Nucleus accumbens (tissue), 56 donors: ENCODE measurements at places on chromosomes 2 and 18.

DNA sequence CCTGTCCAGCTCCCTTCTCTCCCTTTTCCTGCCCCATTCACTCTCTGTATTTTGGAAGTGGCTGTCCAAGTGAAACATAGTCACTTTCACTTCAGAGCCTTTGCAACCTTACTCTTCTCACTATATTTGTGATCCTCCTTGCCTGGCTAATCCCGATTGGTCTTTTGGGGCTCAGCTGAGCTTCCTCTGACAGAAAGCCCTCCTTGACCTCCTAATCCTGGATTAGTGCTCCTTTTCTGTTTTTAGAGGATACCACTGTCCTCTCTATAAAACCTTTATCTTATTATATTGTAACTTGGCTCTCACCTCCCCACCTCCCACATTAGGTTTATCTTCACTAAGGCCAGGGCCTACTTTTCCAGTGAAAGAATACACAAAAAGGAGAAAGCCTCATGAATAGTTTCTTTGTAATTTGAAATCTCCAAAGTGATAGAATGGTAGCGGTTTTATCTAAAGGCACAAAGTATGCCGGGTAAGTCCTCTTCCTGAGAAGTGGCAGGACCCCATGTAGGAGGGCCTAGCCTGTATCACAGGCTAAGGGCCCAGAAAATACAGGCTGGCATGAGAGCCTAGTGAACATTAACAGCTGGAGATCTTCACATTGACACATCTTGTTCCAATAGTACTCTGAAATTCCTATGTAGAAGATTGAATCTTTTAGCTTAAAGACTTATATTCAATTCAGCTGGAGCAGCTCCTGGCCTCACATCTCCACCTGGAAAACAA is 83.1 kb upstream of the GAREM1 start:
- no peak for DNase-seq

DNA sequence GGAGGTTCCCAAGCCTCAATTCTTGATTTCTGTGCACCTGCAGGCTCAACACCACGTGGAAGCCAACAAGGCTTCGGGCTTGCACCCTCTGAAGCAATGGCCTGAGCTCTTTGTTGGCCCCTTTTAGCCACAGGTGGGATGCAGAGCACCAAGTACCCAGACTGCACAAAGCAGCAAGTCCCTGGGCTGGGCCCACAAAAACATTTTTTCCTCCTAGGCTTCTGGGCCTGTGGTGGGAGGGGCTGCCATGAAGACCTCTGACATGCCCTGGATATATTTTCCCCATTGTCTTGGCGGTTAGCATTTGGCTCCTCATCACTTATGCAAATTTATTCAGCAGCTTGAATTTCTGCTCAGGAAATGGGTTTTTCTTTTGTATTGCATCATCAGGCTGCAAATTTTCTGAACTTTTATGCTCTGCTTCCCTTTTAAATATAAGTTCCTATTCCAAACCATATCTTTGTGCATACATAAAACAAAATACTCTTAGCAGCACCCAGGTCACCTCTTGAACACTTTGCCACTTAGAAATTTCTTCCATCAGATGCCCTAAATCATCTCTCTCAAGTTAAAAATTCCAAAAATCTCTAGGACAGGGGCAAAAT is 9.0 kb upstream of the MATN3 start:
- no peak for DNase-seq

DNA sequence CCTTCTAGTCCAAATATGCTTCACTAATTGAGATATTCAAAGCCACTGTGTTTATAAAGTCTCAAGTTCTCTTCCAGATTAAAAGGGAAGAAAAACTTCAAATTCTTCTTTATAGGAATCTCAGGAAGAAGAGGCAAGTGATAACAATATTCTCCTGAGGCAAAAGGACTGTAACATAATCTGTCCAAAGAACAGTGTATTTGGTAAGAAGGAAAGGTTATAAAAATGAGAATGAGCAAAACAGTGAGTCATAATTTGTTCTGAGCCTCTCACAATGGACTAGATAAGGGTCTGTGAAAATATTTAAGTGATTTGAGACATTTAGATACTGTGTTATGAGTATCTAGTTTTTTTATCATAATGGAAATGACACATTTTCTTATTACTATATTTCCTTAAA is 44.3 kb downstream of the SNRPD1 start:
- DNase-seq: no peak

DNA sequence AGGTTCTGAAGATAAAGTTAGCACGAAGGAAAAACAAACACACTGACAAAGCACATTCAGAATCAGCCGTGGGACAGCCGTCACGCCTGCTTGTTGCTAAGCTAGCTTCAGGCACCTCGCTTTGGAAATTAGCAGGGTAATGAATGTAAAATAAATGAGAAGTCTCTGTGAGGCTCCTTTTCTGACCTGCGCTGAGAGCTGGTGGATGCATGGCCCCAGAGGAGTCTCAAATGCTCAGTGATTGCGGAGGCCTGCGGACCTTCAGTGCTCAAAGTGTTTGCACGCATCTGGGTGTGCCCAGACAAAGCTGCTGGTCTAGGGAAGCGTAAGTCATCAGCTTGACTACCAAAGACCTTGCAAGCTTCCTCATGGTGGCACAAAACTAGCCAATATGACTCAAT is 50.6 kb downstream of the CD8B2 start:
- DNase-seq: no peak

DNA sequence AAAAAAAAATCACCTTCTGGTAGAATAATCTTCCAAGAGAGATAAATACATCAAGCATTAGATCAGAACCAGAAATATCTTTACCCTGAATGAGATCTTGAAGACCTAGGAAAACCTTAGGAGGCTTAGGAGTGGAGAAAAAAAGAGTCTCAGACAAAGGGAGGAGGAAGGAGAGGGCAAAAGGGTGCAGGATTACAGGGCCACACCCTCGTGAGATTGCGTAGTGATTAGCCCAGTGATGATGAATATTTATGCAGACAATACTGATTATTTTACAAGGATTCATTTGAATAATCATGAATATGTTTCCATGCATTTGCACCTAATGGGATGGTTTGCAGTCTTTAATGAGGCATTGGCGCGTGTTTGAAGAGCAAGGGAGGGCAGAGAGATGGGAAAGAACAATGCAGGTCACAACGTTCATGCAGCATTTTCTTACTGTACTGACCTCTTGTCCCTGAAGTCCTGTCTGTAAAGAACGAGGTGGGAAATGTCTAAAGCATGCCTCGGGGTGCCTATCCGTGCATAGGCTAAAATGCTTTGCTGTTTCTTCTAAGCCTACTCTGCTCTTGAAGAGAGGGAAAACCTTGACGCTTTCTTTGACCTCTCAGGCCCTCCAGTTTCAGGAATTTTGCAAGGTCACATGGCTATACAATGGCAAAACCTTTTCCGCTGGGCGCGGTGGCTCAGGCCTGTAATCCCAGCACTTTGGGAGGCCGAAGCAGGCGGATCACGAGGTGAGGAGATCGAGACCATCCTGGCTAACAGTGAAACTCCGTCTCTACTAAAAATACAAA is 18.6 kb upstream of the ZNF532 start:
- DNase-seq: no peak

GRCh38 chr2:10208736-10209135 is 86.2 kb downstream of the RRM2 start:
- no peak for DNase-seq

- no peak for DNase-seq
Observed at GRCh38 chr2:109425411-109425810, 188.4 kb downstream of the SEPTIN10 start.

- DNase-seq: no peak
Observed at GRCh38 chr2:236830926-236831325, 254.8 kb upstream of the COPS8 start.

DNA sequence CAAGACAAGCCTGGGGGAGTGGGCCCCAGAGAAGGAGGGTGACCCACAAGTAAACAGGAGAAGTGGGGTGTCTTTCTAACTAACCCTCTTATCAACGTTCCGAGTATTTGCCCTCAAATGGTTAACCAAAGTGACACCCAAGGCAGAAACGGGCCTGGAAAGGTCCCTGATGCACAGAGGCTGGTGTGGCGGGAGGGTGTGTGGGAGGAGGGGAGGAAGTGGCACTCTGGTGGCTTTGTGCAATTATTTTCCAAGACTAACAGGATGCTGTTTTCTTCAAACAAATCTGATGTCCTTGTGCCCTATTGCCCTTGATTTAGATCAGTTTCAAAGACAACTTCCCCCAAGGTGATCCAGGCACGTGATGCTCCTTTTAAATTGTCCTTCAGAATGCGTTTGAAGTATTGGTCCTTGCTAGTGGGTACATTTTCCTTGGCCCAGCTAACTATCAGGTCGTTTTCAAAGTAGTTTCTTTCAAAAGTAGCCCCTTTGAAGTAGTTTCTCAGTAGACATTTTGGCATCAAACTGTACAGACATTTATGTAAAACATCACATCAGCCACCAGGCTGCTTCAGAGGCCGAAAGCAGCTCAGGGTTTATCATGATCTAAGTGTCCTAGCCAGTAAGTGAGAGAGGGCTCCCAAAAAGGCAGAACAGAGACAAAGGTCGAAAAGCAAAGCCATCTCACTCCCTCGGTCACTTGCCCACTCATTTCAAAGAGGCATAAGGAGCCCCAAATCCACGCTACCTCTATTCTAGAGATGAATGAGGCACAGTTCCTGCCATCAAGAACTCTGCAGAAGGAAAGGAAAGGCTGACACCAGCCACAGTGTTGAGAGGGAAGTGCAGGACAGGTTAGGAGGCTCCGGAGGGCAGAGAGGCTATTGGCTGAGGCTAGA is 371.1 kb upstream of the ID2 start:
- no peak for DNase-seq

GRCh38 chr18:38454764-38455469 is 889.3 kb upstream of the CELF4 start:
- no peak for DNase-seq

- no peak for DNase-seq
Observed at GRCh38 chr2:115162494-115163293, 720.3 kb downstream of the DPP10 start.

DNA sequence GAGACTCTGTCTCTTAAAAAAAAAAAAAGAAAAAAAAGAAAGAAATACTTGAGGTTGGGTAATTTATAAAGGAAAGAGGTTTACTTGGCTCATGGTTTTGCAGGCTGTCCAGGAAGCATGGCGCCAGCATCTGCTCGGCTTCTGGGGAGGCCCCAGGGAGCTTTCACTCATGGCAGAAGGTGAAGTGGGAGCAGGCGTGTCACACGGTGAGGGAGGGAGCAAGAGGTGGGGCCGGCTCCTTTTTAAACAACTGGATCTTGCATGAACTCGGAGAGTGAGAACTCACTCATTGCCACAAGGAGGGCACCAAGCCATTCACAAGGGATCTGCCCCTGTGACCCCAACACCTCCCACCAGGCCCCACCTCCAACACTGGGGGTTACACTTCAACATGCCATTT is 30.6 kb downstream of the CYP26B1 start:
- no peak for DNase-seq
